ENCODE measurements at places on chromosomes 7 and 10. TPM values are rescaled to one million over a fixed set of nuclear protein-coding genes. Genes with fewer than 3 reads are reported as not detected.

- DNase-seq: no peak
These were observed 106.0 kb upstream of the INSYN2A start for GRCh38 chr10:127302343-127302742.

DNA sequence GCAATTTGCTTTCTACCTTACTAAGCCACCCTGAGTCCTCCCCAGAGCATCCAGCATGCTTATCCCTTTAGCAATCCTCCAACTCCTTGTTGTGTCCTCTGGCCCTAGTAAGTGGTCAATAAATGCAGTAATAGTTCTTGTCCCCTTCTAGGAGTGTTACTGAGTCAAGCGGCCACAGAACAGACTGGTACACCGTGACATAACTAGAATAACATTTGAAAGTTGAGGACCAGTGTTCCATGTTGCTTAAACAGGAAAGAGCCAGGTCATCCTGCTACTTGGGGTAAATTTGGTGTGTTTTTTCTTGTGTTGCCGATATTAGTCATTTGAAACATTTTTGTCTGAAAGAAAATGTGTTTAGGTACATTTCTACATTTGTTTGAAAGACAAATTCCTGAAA lies 4.8 kb upstream of the CDK6 start:
- DNase-seq: no peak

GRCh38 chr10:59322131-59322530 lies 40.2 kb downstream of the FAM13C start:
- DNase-seq: no peak

DNA sequence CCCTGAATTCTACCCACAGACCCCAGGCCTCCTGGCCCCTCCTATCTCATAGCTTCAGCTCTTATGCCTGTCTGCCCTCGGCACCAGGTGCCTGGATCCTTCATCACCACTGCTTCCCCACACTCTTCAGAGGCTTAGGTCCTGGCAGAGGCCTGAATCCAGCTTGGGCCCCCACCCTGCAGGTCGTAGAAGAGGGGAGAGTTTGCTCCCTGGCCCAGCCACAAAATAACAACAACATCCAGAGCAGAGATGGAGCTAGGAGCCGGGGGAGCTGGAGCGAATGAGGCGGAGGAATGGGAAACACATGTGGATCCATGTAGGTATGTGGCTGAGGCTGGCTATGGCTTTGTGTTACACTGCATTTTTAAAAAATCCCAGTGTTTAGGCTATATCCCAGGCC lies 7.8 kb upstream of the OPN4 start:
- no peak for DNase-seq

- DNase-seq: no peak
These were observed 33.9 kb downstream of the CCM2 start for GRCh38 chr7:45033931-45034290.

- DNase-seq: no peak
These were observed 70.1 kb downstream of the COBL start for GRCh38 chr7:51246258-51247245.

- DNase-seq: no peak
These were observed 113.9 kb upstream of the ANLN start for GRCh38 chr7:36275735-36276284.

DNA sequence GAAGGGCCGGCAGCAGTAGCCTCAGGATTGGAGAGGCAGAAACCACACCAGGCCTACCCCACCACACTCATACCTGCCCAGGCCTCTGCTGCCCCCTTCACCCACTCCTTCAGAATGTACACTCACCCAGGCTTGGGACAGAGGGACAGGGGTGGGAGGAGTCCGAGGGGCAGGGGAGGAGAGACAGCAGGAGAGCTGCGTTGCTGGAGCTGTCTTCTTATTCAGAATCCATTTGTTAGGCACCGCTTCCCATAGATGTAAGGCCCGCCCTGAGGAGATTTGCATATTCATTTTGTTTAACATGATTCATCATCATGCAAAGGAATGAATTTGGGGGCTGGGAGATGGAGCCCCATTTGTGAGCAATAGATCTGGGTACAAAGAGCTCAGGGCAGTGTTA lies 156.7 kb downstream of the CDH23 start:
- DNase-seq: no peak

DNA sequence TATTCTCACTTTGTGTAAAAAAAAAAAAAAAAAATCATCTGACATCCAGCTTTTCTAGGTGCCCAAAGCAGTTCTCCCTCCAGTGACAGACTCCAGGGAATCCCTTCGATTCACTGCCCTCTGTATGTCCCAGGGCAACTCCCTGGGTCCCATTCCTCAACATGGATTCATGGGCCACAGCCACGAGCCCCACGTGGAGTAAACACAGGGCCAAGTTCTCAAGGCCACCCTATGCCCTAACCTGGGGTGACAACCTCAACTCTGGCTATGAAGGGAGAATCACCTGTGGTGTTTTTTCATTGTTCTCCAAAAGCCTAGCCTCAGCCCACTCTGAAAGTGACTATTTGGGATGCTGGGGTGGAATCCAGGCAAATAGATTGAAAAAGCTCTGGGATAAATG lies 3.4 kb downstream of the BNIP3 start:
- no peak for DNase-seq

DNA sequence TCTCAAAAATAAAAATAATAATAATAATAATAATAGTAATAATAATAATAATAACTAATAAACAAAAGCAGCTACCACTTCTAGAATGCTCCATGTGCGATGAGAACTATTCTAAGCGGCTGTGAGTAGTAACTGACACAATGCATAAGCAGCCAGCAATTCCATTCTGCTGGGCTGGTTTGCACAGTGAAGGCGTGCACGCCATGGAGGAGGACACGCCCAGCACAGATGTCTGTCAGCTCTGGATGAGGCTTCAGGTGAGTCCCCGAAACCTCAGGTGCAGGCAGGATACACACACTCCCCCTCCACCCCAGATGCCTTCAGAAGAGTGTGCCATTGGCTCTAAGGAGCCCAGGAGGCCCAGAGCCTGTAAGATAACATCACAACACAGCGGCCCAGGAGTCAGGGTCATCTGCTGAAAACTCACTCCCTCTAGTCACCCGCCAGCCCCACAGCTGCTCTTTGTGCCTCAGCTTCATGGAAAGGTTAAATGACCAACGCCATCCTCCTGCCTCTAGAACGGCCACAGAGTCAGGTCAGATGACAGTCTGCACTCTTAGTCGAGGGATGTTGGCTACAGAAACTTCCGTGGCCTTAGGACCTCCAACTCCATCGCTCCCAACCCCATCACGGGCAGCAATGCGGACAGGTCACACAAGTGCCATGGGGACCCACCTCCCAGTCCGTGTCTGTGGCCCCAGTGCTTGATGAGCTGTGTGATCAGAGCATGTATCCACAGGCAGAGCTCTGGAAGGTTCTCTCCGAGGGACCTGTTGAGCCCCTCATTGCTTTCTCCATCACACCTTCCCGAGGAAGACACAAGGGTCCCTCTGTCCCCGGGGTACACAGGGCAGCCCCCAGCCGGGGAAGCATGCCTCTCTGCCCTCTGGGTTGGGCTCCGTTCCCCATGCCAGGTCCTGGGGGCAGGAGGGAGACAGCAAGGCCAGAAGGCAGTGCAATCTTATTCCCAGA lies 103.9 kb downstream of the CTBP2 start:
- DNase-seq: no peak

DNA sequence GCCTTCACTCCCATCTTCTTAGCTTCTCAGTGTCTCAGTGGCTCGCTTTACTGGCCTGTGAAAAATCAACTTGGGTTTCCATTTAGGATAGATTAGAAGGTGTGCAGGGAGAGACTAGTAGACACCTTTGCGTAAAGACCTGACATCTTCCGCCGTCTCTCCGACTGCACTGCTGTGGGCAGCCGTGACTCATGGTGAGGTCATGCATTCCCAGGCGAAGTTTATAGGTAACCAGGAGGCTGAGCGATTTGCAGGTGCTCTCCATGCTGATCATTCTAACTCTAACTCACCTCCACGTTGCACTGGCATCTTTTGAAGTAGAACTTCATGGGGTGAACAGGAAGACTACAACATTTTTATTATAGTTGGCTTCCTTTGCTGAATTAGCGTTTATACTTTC lies 68.0 kb upstream of the ZNF438 start:
- DNase-seq: peak; percentile 57

DNA sequence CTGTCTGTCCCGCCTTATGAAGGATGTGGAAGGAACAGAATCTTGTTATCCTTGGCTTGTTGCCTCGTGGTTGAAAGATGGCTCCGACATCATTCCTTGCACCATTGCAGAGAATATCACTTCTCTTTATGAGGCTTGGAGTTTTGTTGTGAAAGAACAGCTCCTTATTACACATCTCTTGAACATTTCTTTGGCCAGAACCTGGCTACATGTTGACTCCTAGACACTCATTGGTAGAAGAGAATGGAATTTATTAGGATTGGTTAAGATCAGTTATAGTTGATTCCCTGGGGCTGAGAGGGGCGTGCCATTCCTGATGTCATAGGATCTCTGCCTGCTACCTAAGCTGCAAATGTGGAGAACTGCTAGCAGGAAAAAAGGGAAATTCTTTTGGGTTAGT lies 180.5 kb upstream of the CTBP2 start:
- DNase-seq: peak; percentile 0

DNA sequence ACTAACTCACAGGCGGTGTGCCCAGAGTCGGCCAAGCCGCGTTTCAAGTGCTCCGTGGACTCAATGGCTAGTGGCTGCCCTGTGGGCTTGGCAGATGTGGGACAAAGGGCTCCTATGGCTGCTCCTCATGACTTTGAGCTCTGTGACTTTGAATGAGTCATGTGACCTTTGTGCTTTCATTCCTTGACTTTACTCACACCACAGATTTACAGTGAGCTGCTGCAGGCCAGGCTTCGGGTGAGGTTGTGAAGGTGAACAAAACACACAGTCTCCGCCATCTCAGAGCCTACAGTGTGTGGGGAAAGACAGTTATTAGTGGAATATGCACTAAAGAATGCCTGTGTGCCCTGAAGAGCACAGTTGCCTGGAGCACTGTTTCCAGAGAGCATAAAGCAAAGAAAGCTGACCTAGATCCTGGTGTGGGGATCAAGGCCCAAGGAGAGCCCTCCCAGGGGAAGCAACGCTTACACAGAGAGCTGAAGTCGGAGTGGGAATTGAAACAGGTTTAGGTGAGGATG lies 29.7 kb upstream of the PLEKHA1 start:
- DNase-seq: peak; percentile 40

DNA sequence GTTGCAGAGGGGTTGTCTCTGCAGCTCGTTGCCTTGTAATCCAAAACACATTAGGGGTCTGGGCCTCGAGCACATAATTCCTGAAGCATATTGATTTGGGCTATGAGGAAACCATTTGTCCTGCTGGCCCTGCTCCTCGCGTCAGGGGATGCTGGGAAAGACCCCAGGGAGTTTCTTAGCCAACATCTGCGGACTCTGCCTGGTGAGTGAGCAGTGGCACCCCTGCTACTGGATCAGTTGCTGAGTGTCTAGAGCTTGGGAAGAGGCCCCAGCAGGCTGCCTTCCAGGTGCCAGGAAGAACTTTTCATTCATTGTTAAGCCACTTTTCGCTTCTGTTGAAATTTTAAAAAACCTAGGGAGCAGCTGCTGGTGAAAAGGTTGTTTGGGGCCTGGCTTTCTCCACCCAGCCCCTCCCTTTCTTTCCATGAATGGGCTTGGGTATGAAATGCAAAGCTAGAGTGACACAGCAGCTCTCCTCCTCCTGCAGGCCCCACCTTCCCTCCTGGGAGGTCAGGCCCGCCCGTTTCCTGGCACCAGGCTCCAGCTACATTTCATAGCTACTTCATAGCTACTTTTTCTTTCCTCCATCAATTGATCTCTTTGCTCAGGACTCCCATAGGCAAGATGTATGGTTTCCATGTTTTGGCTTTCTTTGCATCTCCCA lies 26.8 kb downstream of the TACR2 start:
- DNase-seq: peak; percentile 32

DNA sequence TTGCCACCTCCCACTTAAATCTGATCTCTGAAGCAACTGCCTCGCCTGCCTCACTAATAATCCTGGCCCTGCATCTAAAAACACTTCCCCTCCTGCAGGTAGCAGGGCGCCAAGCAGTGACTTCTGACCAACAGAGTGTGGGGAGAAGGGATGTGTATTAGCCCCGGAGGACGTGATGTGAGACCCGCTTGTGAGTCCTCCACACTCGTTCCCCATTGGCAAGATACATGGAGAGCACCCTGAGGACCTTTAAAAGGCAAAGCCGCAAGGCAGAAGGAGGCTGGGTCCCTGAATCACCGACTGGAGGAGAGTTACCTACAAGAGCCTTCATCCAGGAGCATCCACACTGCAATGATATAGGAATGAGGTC lies 6.1 kb upstream of the PILRA start:
- no peak for DNase-seq

- DNase-seq: peak; percentile 2
These were observed 558 bp downstream of the TCTN3 start for GRCh38 chr10:95693071-95693667.

- DNase-seq: no peak
These were observed 9.5 kb upstream of the ARID5B start for GRCh38 chr10:61891906-61892585.

DNA sequence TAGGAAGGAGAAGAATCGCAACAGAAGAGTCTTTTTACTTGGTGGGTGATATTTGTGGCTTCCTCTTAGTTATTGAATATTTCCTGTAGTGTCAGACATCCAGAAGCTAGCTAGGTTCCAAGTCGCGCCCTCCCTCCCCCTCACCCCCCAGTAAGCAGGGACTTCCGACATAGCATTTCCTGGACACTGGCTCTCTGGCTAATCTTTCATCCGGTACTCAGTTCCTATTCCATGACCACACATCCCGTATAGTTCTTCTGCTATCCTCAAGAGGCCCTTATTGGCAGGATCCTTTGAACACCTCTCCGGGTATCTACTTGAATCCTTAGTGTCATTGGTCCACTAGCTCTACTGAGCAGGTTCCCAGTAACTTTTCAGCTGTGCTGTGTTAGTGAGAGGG lies 167.8 kb downstream of the HDAC9 start:
- DNase-seq: no peak

DNA sequence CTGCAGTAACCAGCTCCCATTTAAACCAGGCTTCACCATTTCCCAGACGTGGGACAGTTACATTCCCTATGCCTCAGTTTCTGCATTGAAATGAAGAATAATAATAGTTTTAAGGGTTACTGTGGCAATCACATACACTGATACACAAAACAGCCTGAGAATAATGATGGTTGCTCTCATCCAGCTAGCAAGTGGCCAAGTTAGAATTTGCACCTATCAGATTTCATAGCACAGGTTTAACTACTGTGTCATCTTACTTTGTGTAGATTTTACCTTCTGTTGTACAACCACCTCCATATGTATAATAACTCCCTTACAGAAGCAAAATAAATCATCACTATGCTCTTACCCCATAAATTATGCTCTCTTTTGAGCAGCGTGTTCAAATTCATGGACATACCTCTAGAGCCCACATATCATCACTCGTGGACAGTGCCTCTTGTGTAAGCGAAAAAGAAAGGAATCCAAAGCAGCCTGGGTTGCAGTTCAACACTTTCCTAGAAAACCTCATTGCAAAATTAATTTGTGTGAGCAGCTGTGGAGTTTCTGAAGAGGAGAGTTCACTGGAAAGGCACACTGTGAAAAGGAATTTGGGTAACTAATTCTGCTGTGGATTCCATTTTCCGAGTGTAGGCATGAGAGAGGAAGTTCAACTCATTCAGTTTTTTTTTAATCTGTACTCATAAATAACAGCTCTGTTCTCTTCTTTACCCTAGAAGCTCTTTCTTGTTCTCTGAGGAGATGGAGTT lies 492.5 kb downstream of the ARL4A start:
- DNase-seq: peak; percentile 7

- no peak for DNase-seq
These were observed 8.1 kb downstream of the ADCY1 start for GRCh38 chr7:45582136-45582749.

CDHR3 gene
- total RNA-seq: 3.1 TPM

IMMP2L gene
- total RNA-seq: 13.9 TPM

MRLN gene
- total RNA-seq: not detected

ICA1 gene
- total RNA-seq: 8.0 TPM

SFTPD gene
- total RNA-seq: 0.22 TPM

SPDYE2 gene
- not detected for total RNA-seq
